ENCODE measurements at places on chromosomes 12 and 14. TPM values are rescaled to one million over a fixed set of nuclear protein-coding genes. Genes with fewer than 3 reads are reported as not detected.

The TCTN2 gene
- 13.5 TPM for total RNA-seq

The SMIM41 gene
- not detected for total RNA-seq

The PRR13 gene
- total RNA-seq, result 405 TPM

The TAS2R46 gene
- total RNA-seq, result not detected

The CD69 gene
- not detected for total RNA-seq

The TAS2R50 gene
- total RNA-seq, result not detected

Data from A549 treated with DMSO at 1 μM for 4 hours (cell line).